ENCODE measurements at places on chromosomes 6 and 20.

GRCh38 chr6:144265390-144265789 lies 19.7 kb upstream of the UTRN start:
- DNase-seq: no peak

GRCh38 chr6:24795106-24795505 lies 3.6 kb downstream of the ARMH2 start:
- no peak for DNase-seq

DNA sequence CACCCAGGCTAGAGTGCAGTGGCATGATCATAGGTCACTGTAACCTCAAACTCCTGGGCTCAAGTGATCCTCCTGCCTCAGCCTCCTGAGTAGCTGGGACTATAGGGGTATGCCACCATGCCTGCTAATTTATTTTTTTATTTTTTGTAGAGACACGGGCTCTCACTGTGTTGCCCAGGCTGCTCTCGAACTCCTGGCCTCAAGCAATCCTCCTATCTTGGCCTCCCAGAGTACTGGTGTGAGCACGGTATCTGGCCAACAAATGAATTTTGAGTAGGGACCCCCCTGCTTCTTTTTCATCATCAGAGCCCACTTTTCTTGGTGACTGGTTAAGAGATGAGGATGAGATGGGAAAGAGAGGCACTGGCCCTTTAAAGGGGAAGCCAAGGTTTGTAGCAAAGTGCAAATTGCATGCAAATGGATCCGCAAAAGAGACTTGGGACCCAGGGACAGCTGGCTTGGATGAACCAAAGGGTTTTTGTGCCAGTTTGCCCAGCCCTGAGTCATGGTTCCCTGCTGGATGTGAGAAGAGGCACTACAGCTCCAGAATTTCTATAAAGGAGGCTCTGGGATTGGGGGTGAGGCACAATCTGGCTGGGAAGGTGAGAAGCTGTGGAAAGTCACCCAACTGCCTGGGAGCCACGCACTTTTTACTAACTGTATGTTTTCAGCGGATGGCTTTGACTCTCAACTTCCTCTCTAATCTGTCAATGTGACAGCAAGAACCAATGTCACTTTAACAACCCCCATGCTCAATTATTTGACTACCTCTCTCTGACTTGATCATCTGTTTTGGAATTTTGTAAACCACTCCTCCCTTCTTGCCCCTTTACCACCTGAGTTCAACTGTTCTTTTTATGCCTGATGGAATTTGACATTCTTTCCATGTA lies 58.7 kb upstream of the RNF24 start:
- no peak for DNase-seq

DNA sequence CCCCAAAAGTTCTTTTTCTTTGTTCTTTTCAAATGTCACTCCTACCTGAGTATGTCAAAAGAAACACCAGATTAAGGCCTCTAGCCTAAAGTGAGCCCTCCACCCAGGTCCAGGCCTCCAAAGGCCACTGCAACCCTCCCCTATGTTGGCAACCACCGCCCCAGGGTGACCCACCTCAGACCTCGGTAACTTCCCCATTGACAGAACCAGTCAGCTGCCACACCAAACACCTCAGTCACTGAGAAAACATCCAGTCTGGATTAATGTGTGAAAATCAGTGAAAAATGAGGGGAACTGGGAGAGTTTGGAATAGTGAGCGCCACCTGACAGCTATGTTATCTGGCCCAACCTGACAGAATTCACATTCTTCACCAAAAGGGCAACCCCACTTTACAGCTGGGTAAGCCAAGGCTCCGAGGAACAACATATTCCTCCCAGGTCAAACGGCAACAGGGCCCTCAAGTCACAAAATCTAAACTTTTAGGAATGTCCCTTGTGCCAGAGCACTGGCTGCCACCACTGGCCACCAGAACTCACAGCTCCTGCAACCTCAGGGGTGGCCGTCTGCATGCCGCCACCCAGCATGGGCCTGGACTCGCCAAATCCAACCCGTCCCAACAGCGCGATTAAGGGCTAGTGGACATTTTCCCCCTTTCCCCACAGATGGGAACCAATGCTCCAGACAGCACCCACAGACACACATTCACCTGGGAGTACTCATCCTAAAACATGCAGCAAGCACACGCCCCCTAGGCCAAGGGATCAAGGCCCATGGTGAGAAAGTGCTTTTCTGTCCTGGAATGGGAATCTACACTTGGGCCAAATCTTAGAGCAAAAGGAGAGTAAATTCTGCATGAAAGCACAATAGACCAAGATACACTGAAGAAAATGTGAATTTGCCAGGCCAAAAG lies 4.8 kb downstream of the TAF4 start:
- DNase-seq: no peak

GRCh38 chr6:21596949-21597682 lies 3.6 kb downstream of the SOX4 start:
- no peak for DNase-seq

DNA sequence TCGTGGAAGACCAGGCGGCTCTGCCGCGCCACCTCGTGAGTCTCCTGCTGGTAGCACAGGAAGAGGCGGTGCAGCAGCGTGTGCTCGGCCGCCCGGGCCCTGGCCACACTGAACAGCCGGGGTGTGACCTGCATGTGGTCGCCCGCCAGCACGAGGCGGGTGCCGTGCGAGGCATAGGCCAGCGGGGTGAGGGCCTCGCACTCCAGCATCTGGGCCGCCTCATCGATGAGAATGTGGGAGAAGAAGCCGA lies 7.0 kb downstream of the HELZ2 start:
- DNase-seq: no peak

- no peak for DNase-seq
Measured at GRCh38 chr6:2918936-2919335, 15.8 kb upstream of the SERPINB9 start.
